ENCODE measurements at places on chromosomes 2 and 18. TPM values are rescaled to one million over a fixed set of nuclear protein-coding genes. Genes with fewer than 3 reads are reported as not detected.

- no peak overlapping the region for H3K27ac ChIP-seq
- DNase-seq = no peak
- H3K36me3 ChIP-seq = no peaks in the 10 kb centered on the region
- H3K27me3 ChIP-seq = no peaks in the 10 kb centered on the region
- H3K4me3 ChIP-seq = no peak overlapping the region
Observed at GRCh38 chr2:70385966-70386595, 84.2 kb upstream of the FAM136A start.

DNA sequence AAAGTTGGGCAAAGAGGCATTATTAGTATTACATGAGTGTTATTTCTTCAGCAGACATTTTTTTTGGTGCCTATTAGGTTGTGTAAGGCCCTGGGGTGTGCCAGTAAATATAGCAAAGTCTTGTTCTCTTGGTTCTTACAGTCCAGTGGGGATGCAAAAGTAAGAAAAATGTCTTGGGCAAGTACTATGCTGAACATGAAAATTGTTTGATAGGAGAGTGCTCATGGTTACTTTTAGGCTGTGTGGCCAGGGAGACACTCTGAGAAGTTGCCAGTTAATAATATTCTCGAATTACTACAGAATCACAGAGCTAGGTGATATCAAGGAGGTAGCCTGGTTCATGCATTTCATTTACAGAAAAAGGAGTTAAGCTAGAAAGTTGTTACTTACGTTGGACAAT lies 1.9 kb downstream of the AGFG1 start:
- no peaks in the 10 kb centered on the region for H3K36me3 ChIP-seq
- H3K4me1 ChIP-seq = peaks cover 45% of the 10 kb centered on the region
- no peak for DNase-seq

DNA sequence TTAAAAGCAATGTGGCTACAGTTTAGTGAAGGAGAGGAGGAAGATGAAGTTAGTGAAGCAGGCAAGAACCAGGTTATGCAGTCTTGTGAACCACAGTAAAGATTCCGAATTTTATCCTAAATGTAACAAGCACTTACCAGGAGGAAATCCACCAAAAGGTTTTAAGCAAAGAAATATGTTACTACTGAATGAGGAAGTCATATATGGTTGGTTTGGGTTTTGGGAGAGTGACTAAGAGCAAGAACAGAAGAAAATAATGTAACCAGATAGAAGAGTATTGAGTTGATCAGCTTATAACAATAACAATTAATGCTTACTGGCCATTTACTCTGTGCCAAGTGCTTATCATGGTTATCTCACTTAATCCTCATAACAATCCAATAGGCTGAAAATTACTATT lies 1.9 kb downstream of the USP37 start:
- H3K27ac ChIP-seq = no peak overlapping the region
- no peak for DNase-seq
- H3K4me1 ChIP-seq = peaks cover 32% of the 10 kb centered on the region

GRCh38 chr18:41077076-41077475 lies 878.0 kb upstream of the PIK3C3 start:
- H3K36me3 ChIP-seq = no peaks in the 10 kb centered on the region
- H3K27me3 ChIP-seq = no peaks in the 10 kb centered on the region
- no peak for DNase-seq
- no peaks in the 10 kb centered on the region for H3K4me1 ChIP-seq
- H3K4me3 ChIP-seq = no peak overlapping the region
- no peak overlapping the region for H3K27ac ChIP-seq

The NOSTRIN gene
- total RNA-seq = 44.5 TPM

The MALL gene
- total RNA-seq = 499 TPM
